Fibroblast of lung (primary cell): ENCODE measurements at places on chromosomes 3 and 15.

GRCh38 chr15:92958105-92958504 lies 58.0 kb downstream of the CHD2 start:
- H3K27me3 ChIP-seq = no peaks in the 10 kb centered on the region
- peak; percentile 92 for DNase-seq
- H3K27ac ChIP-seq = no peak overlapping the region
- peaks cover 15% of the 10 kb centered on the region for H3K36me3 ChIP-seq
- no peak overlapping the region for H3K4me3 ChIP-seq
- no peaks in the 10 kb centered on the region for H3K4me1 ChIP-seq

- no peaks in the 10 kb centered on the region for H3K27me3 ChIP-seq
- DNase-seq = no peak
- no peak overlapping the region for H3K27ac ChIP-seq
- peaks cover 11% of the 10 kb centered on the region for H3K4me1 ChIP-seq
- no peaks in the 10 kb centered on the region for H3K36me3 ChIP-seq
These were observed 11.7 kb downstream of the EBLN2 start for GRCh38 chr3:73073091-73073707.

DNA sequence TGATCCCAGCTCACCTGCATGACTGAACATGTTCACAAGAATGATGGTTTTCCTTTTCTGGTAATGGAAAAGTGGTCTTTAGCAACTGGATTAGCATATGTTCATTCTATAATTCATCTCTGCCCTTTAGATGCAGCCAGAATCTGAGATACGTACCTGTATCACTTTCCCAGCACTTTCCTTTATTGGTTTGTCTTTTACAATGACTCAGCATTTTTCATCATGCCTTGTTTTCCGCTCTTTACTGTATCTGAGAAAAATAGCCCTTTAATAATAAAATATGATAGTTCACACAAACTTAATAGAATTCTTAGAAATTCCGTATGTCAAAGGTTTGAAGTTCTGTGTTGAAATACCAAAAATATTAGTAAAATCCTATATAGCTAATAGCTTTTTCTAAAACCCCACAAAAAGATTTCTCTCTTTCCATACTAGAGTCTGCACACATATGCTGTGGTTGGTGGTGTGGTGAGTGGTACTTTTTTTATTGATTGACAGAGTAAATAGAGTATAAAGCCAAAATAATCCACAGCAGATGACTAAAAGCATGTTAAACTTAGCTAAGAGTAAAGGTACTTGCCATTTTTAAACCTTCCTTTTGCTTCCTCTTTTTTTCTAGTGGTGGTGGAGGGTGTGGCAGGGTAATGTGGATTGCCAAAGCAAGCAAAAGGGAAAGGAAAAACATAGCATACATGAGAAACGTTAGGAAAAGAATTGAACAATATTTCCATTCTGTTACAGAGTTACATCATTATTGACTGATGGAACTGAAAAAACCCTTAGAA lies 328.9 kb upstream of the RBMS3 start:
- no peaks in the 10 kb centered on the region for H3K27me3 ChIP-seq
- no peaks in the 10 kb centered on the region for H3K36me3 ChIP-seq
- H3K4me1 ChIP-seq = no peaks in the 10 kb centered on the region
- no peak for DNase-seq

- no peak for DNase-seq
- H3K36me3 ChIP-seq = no peaks in the 10 kb centered on the region
- no peak overlapping the region for H3K27ac ChIP-seq
- H3K4me3 ChIP-seq = no peak overlapping the region
- peaks cover 13% of the 10 kb centered on the region for H3K27me3 ChIP-seq
- no peaks in the 10 kb centered on the region for H3K4me1 ChIP-seq
These were observed 36.2 kb upstream of the TLE3 start for GRCh38 chr15:70133781-70134421.
